CD4-positive, alpha-beta T cell (primary cell): ENCODE measurements at places on chromosomes 12 and 14.

DNA sequence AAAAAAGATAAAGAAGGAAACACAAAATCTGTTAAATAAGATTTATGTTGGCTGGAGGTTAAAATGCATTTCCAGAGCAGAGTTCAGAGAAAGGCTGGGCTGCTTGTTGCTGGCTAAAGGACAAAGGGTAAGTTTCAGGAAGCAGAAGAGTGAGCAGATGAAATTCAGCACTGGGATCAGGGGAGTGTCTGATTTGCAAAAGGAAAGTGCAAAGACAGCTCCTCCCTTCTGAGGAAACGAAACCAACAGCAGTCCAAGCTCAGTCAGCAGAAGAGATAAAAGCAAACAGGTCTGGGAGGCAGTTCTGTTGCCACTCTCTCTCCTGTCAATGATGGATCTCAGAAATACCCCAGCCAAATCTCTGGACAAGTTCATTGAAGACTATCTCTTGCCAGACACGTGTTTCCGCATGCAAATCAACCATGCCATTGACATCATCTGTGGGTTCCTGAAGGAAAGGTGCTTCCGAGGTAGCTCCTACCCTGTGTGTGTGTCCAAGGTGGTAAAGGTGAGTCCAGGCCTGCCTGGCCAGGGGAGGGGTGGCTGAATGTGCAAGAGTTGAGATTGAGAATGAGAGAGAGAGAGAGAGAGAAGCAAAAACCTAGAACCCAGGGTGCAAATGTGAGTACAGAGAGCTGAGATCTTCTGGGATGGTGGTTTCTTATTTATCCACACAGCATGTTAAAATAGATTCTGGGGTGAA lies at the start of gene OAS1:
OAS1 (plus strand) TSS at position 251 of the 703 bp plus-strand sequence; CDS start at position 329, 78 bp downstream.
- peaks cover 57% of the 10 kb centered on the region for H3K4me1 ChIP-seq
- peak within 1 kb of the TSS; percentile 66 for H3K4me3 ChIP-seq
- H3K27me3 ChIP-seq, result no peaks in the 10 kb centered on the region
- H3K36me3 ChIP-seq, result no peaks in the 10 kb centered on the region

- DNase-seq, result no peak
- no peaks in the 10 kb centered on the region for H3K27me3 ChIP-seq
- no peak overlapping the region for H3K4me3 ChIP-seq
- H3K4me1 ChIP-seq, result peaks cover 7% of the 10 kb centered on the region
- peaks cover 59% of the 10 kb centered on the region for H3K36me3 ChIP-seq
- no peak overlapping the region for H3K27ac ChIP-seq
Measured at GRCh38 chr12:122865268-122866231, 30.3 kb downstream of the HIP1R start.

DNA sequence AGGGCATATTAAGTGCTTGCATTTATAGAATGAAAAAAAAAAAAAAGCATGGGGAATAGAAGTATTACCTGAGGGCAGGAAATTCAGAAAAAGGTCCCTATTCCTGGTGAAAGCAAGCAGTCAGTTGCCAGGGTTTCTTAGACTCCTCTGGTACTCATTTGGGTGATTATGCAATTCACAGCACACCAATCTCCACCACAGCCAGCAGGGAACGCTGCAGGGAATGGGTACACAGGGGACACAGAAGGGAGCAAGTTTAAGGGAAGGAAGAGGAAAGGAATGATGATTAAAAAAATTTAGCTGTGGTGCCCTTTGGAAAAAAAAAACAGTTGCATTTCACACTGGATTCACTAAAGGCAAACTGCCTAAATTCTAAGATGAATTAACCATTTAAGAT lies 14.2 kb downstream of the BLTP3B start:
- no peak overlapping the region for H3K4me3 ChIP-seq
- no peak overlapping the region for H3K27ac ChIP-seq
- H3K4me1 ChIP-seq, result peaks cover 6% of the 10 kb centered on the region
- no peaks in the 10 kb centered on the region for H3K36me3 ChIP-seq

DNA sequence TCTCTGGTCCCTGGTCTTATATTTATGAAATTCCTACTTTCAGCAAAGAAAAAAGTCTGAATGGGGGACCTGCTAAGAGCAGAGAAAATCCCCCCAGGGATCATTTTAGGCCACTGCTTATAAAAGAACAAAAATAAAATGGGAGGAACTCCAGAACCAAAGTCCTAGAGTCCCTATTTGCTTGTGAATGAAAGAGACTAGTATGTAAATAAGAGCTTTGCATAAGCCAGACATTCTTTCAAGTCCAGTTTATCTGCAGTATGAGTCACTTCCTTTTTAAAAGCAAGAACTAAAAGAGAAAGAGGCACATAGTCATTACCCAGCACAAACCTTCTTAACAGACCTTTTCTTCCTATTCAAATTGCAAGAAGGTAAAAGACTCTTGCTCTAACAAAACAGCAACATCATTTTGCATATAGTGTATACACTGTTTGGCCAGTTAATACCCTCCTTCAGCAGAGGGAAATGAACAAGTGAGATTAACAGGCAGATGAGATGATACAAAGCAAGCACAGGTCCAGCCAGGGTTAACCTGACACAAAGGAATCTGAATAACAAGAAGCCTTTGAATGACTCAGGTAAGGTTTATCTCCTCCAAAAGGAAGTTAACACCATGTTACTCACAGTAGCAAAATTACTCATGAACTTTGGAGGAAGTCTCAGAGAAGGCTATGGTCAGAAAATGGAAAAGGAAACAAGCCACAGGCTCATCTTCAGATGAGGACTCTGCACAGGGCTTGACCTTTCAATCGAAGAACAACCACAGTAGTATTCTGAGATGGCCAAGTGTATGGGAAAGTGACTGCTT lies 87.3 kb downstream of the PHLDA1 start:
- no peaks in the 10 kb centered on the region for H3K36me3 ChIP-seq
- no peak for DNase-seq
- H3K27me3 ChIP-seq, result no peaks in the 10 kb centered on the region
- H3K4me1 ChIP-seq, result peaks cover 14% of the 10 kb centered on the region
- H3K27ac ChIP-seq, result peak overlapping the region; percentile 31
- no peak overlapping the region for H3K4me3 ChIP-seq
